Fibroblast of mammary gland (primary cell): ENCODE measurements at places on chromosomes 1 and 21.

DNA sequence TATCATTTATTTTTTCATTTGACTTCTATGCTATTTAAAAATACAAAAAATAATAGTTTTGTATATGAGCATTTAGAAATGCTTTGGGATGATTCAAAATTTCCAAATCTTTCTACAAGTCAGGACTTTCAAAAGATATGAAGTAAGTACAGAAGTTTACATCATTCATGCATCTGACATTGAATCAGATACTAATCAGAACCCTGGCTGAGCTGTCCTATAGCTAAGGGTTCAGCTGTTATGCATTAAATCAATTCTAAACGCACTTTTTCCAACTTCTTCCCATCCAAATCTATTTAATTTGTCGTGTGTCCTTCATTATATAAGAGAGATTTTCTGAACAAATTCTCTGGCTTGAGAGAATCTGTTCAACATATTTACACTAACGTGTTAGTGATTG lies 779.4 kb downstream of the LTN1 start:
- no peak for DNase-seq

DNA sequence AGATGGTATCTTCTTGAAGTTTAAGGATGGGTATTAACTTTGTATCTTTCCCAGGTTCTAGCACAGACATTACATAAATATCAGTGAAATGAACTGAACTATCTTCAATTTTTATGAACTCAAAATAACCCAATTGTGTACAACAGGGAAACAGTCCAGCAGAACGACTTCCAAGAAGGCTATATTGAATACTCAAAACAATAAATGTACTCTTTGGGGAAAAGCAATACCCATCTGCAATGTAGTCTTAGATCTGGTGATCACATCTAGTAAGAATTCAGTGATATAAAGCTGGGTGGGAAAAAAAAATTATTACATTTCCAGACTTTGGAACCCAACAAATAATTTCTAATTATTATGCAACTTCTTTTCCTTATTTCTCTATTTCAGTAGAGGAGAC lies 33.1 kb upstream of the GORAB start:
- no peak for DNase-seq

GRCh38 chr1:181416268-181416860 lies 67.0 kb upstream of the CACNA1E start:
- no peak for DNase-seq

GRCh38 chr21:17987382-17988101 lies 168.4 kb upstream of the C21orf91 start:
- DNase-seq = no peak

GRCh38 chr1:172390301-172390682 lies 30.2 kb upstream of the C1orf105 start:
- DNase-seq = no peak

- peak; percentile 92 for DNase-seq
Observed at GRCh38 chr21:38925923-38926322, 120.2 kb downstream of the ETS2 start.

DNA sequence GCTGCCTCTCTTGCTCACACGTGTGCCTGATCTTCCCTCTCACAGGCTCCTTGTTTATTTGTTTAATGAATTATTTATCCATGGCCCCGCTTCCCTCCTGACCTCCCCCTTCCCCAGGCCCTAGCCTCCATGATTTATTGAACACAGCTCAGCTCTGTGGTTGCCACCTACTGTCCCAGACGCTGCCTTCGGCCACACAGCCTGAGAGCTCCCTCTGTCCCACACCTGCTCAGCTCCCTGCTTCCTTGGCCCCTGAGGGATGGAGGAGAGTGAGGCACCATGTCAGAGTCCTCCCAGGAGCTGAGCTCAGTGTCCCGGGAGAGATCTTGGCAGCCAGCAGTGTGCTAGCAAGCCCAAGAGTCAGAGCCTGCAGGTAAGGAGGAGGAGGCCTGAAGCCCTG lies 3.1 kb upstream of the EFNA3 start:
- DNase-seq = no peak

DNA sequence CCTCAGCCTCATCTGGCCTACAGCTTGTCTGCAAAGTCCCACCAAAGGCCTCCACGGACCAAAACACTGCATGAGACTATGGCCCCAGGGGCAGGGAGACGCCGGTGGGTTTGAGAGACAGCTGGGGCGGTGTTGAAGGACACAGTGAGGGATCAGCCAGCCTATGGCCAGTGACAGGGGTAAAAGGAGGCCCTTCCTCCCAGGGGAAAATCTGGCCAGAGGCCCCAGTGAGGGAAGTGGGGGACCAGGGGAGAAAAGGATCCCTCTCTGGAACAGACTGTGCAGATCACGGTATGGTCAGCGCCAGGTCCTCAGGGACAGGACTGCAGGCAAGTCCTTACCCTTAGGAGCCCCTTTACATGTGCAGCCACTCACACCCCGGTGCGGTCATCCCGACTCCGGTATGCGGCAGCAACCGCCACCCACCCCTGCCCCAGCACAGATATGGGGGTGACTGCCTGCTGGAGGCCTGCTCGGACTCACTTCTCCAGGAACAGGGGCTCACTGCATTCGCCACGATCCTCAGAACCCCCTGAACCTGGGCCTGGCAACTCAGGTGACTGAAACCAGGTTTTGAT lies 1.3 kb downstream of the CERS2 start:
- DNase-seq = peak; percentile 11

DNA sequence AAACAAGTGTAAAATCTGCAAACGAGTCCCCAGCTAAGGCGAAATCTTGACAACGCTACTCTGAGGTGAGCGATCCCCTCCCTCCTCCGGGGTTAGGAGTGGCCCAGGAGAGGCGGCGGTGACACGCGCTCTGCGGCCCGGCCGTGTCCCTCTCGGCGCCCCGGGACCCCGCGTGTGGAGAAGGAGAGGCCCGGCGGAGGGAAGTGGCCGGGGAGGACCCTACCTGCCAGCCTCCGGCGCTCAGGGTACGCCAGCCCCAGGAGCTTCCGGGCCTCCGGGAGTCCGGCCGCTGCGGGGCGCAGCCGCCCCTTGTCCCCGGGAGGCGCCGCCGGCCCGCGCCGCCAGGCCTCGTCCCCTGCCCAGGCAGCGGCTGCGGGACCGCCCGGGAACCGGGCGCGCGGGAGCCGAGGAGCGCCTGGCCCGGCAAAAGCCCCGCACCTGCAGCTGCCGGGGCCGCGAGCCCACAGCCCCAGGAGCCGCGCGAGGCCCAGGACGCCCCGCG lies 543 bp downstream of the ABCB10 start:
- DNase-seq = peak; percentile 14

- DNase-seq = no peak
Observed at GRCh38 chr1:30639881-30640452, 83.4 kb downstream of the MATN1 start.
